ENCODE measurements at places on chromosomes 7 and 10.

- DNase-seq: no peak
Measured at GRCh38 chr10:126212738-126213137, 175.5 kb downstream of the ADAM12 start.

- no peak for DNase-seq
Measured at GRCh38 chr7:8823486-8823885, 390.1 kb downstream of the NXPH1 start.

DNA sequence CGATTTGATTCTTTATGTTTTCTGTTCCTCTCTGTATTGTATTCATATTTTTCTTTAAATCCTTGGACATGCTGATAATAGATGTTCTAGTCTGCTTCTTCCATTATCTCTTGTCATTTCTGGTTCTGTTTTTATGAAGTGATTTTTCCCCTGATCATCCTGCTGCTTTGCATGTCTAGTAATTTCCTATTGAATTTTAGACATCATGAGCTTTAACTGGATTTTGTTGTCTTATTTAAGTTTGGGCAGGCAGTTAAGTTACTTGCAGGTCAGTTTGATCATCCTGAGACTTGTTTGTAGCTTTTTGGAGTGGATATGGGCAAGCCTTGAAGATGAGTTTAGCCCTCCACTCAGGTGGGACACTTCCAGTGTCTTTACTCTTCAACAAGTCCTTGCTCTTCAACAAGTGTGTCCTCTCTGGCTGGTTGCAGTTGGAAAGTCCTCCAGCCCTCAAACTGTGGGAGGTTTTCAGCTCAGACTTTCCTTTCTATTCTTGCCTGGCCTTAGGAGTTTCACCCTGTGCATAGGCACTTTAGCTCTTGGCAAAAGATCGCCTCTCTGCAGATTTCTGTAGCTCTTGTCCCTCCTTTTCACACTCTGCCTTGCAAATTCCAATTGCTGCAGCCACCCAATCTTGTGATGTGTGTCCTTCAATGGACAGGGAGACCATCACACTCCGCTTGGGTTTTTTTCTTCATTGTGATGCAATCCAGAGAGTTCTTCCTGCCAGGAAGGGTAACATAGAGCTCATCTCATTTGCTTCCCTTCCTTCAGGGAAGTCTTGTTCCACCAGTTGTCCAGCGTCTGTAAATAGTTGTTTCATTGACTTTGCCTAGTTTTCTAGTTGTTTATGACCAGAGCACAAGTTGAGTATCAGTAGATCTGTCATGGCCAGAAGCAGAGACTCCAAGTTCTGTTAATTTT is 197.2 kb upstream of the SH2B2 start:
- DNase-seq: no peak

DNA sequence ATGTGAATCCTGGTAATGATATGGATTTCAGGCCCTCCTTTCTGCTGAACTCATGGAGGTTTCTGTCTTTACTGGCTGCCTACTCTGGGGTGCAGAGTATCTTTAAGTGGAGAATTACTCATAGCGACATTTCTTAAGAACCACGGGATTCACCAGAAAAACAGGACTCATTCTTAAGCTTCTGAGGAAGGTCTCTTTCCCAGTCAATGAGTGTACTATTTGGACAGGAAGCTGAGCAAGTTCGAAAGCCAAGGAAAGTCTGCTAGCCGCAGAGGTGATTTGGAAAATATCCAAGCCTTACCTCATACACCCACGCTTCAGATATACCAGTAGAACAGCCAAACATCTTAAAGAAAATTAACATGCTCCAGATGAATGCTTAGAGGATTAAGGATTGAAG is 377.6 kb upstream of the MYO3A start:
- DNase-seq: no peak

- peak; percentile 8 for DNase-seq
Measured at GRCh38 chr10:97849103-97849686, 448 bp upstream of the GOLGA7B start.

GRCh38 chr10:7541137-7542087 is 125.4 kb downstream of the ITIH5 start:
- no peak for DNase-seq

GRCh38 chr7:155053002-155053401 is 17.1 kb upstream of the HTR5A start:
- DNase-seq: no peak

GRCh38 chr7:44703921-44704320 is 44.7 kb upstream of the ZMIZ2 start:
- DNase-seq: no peak

DNA sequence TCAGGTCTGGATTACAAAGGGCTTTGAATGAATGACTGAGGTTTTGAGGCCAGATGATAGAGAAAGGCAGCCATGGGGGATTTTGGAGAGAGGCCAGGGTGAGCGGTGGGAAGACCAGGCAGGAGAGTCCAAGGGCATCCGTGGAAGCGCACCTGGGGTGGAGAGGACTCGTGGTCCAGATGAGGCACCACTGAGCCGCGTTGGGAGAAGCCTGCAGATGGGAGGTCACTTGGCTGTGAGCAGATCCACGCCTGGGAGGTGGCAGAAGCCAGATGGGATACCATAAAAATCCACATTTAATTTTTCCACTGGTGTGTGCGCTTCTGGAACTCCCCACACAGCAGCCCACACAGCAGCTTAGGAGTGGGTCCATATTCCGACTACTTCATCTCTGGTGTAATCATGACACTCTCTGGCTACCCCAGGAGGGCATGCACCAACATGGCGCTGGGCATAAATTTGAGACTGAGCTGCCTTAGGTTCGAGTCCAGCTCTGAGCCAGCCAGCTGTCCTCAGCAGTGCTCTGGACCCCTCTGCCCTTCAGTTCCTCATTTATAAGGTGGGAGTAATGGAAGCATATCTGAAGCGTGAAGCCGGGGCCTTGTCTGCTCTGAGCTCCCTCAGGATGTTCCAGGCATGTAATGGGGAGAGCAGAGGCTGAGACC is 90.2 kb upstream of the FAM20C start:
- DNase-seq: no peak

DNA sequence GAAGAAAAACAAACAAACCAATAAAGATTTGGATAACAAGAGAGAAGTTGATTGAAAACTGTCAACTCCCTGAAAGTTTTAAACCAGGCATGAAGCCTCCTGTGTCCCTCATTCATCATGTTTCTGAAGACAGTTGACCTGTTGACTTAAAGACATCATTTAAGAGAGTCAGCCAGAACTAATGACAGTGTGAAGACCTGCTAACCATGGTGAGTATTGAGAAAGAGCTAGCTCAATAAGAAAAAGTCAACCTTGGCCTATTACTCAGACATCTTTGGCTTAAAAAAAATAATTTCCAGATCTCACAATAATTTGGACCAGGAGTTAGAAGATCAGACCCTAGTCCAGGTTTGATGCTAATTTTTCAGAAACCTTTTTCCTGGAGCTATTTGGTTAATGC is 45.3 kb upstream of the ANKRD1 start:
- DNase-seq: no peak

- DNase-seq: no peak
Measured at GRCh38 chr7:24017519-24017918, 266.5 kb upstream of the NPY start.
